ENCODE measurements at places on chromosomes 7 and 10.

DNA sequence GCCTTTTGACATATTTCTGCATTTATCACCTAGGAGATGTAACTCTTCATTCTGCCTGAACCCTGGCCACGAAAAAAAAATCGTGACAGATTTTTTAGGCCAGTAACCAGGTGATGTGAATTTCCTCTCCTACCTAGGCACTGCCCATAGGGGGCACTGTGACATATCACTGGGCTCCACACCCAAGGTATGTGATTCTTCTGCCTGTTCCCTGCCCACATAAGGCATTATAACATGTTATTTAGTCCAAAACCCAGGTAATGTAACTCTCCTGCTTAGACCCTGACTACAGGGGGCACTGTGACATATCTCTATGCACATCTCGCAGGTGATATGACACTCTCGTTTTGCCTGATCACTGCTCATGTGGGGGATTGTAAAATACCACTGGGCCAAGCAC lies 29.5 kb upstream of the ZNF107 start:
- DNase-seq: no peak

DNA sequence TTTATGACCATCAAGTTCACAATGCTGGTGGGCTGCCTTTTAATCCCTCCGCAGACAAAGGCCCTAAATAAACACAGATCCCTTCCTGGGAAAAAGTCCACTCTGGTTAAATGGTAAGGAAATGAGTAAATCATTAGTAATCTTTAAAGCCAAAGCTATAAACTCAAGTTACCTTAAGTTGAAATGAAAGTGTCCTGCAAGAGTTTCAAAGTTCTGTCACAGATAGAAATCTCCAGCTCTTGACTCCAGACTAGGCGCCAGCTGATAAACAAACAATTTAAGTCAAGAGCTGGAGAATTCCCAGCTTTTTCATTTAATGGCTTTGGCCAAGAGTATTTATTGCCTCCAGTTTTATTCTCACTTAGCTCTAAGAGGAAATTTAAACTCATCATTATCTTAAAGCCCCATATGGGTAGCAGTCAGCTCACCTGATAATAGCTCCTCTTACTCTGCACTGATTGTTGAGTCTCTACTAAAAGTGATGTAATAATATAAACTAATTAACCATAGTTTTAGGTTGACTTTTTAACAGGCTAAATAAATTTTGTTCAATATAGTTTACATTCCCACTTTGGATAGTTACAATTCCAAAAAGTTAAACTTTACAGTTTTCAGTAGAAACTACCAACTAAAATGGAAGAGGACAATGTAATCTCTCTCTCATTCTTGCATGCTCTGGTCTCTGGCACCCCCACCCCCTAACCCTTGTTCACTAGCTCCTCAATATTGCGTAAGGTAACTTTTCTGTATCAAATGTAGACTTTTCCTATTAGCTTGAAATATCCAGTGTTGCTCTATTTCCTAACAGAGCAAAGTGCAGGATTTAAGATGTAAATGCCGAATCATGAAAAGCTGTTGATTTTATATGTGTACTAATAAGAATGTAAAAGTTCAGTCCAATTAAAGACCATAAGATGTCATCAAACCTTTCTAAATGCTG lies 56.1 kb downstream of the HIBADH start:
- no peak for DNase-seq

- no peak for DNase-seq
Observed at GRCh38 chr7:129778770-129779601, 167.5 kb downstream of the NRF1 start.

GRCh38 chr10:78337646-78338391 lies 304.2 kb downstream of the RPS24 start:
- DNase-seq: no peak

GRCh38 chr10:5835446-5836095 lies 22.3 kb upstream of the GDI2 start:
- no peak for DNase-seq

DNA sequence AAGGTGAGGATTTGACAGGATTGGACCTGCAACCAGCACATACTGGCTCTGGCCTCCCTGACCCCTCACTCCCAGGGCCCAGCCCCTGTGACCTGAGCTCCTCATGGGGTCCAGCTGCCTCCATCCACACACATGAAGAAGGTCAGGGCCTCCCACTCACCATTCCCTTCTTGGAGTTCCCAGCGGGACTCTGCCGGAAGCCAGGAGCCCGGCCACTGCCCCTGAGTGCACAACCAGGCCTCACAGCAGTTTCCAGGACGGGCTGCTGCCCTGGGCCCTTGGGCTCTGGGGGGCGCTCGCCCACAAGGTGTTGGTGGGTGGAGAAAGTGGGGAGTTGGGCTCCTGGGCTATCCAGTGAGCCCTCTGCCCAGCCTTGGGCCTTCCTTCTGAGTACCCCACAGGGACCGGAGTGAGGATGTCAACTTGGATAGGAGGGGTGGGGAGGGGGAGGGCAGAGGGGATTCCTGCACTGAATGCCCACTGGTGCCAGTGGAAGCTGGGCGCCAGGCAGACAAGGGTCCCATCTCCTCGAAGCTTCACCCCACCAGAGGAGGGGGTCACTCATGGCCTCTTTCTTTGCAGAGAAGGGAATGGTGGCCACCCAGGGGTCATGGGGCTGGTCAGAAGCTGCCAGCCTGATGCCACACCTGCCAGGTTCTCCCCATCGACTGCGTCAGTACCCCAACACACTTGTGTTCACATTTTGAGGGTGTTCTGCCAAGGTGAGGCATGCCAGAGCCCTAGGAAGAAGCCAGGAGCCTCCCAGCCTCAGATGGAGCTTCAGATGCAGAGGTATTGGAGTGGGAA lies 115.3 kb downstream of the PTPN20 start:
- DNase-seq: no peak
